ENCODE measurements at places on chromosomes 1 and 21. TPM values are rescaled to one million over a fixed set of nuclear protein-coding genes. Genes with fewer than 3 reads are reported as not detected.

DNA sequence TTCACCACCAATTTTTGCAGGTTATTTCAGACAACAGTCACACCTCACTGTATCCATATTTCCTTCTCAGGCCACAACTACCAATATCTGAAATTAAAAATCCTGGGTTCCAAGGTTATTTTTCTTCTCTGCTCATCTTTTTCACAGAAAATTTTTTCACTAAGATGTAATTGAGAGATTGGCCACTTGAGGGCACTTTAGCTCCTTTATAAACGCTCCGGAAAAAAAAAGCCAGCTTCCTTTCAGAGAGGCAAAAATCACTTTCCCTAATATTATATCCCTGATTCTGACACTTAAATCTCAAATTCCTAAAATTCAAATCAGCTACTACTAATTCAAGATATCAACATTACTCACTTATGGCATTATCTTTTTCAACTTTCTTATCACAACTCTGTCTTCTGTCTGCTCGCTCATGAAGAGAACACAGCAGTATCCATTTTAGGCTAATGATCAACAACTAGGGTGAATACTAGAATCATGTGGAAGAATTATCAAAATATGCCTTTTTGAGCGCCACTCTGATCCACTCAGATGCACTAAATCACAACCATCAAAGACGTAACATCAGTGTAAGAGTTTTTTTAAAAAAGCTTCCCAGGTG, 101.4 kb upstream of the RGS1 start:
- H3K36me3 ChIP-seq: no peaks in the 10 kb centered on the region
- H3K4me3 ChIP-seq: no peak overlapping the region
- peaks cover 12% of the 10 kb centered on the region for H3K27me3 ChIP-seq
- peaks cover 2% of the 10 kb centered on the region for H3K4me1 ChIP-seq
- H3K27ac ChIP-seq: no peak overlapping the region
- no peak for DNase-seq

DNA sequence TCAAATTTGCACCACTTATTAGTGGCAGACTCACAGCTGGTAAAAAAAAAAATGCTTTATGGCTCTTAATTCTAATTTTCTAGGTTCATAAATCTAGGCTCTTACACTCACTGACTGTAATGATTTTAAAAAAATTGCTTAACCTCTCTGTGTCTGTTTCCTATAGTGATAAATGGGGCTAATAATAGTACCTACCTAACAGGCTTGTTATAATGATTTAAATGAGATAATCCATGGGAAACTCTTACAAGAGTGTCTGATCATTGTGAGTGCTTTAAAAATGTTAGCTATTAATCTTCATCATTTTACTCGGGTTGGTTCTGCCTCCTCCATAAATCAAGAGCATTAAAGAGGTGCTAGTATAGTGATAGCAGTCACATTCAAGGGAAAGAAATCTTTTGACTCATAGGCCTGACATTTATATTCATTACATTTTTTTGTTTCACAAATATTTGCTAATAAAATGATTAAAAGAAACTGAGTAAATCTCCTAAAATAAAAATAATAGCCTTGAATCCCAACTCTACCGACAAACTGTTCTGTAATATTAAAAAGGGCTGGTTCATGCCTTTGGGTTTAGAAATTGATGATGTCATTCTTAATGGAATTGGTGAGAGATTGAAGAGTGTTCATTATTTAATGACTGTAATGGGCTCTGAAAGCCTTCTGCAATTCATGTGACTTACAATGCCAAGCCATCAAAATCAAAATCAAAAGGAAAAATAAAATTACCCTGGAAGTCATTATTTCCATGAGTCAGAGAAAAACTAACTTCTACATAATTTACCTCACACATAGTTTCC, 93.9 kb upstream of the PALMD start:
- H3K4me3 ChIP-seq: no peak overlapping the region
- peaks cover 10% of the 10 kb centered on the region for H3K27me3 ChIP-seq
- no peaks in the 10 kb centered on the region for H3K36me3 ChIP-seq
- H3K27ac ChIP-seq: no peak overlapping the region
- no peaks in the 10 kb centered on the region for H3K4me1 ChIP-seq
- DNase-seq: no peak

- no peak overlapping the region for H3K27ac ChIP-seq
- H3K36me3 ChIP-seq: peaks cover 10% of the 10 kb centered on the region
- no peak overlapping the region for H3K4me3 ChIP-seq
- peaks cover 19% of the 10 kb centered on the region for H3K4me1 ChIP-seq
- no peaks in the 10 kb centered on the region for H3K27me3 ChIP-seq
- no peak for DNase-seq
These were observed 560.2 kb downstream of the SMYD3 start for GRCh38 chr1:245946905-245947304.

DNA sequence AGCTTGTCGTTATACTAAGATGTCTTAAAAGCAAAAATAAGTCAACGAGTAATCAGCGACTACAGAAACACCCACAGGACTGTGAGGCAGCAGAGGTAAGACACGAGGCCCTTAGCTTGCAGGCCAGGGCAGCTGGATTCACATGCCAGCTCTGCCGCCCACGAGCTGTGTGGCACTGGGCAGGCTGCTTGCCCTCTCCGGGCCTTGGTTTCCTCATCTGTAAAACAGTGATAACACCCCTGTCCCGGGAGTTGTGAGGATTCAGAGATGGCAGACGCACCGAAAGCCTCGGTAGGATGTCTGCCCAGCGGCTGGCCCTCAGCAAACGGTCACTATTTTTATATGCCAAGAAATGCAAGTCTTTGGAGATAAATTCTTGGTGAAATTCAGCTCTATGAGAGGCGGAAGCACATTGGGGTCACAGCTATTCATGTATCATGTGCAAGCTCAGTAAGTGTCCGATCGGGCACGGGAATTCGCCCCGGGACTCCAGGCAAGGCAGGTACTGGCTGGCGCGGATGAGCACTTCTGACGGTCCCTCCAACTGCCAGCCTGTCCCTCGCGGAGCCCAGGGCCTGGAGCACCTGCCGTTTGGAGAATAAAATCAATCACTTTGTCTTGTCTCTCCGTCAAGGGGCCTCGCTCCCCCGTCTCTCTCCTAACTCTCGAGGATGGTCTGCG, 1.1 kb downstream of the C2CD2 start:
- no peak overlapping the region for H3K27ac ChIP-seq
- peaks cover 17% of the 10 kb centered on the region for H3K4me1 ChIP-seq
- peak overlapping the region; percentile 38 for H3K4me3 ChIP-seq
- peaks cover 16% of the 10 kb centered on the region for H3K27me3 ChIP-seq
- H3K36me3 ChIP-seq: no peaks in the 10 kb centered on the region

- H3K27ac ChIP-seq: no peak overlapping the region
- no peak for DNase-seq
- H3K27me3 ChIP-seq: no peaks in the 10 kb centered on the region
- H3K4me3 ChIP-seq: no peak overlapping the region
- H3K4me1 ChIP-seq: peaks cover 88% of the 10 kb centered on the region
These were observed 47.6 kb downstream of the SSBP3 start for GRCh38 chr1:54358503-54359168.

DNA sequence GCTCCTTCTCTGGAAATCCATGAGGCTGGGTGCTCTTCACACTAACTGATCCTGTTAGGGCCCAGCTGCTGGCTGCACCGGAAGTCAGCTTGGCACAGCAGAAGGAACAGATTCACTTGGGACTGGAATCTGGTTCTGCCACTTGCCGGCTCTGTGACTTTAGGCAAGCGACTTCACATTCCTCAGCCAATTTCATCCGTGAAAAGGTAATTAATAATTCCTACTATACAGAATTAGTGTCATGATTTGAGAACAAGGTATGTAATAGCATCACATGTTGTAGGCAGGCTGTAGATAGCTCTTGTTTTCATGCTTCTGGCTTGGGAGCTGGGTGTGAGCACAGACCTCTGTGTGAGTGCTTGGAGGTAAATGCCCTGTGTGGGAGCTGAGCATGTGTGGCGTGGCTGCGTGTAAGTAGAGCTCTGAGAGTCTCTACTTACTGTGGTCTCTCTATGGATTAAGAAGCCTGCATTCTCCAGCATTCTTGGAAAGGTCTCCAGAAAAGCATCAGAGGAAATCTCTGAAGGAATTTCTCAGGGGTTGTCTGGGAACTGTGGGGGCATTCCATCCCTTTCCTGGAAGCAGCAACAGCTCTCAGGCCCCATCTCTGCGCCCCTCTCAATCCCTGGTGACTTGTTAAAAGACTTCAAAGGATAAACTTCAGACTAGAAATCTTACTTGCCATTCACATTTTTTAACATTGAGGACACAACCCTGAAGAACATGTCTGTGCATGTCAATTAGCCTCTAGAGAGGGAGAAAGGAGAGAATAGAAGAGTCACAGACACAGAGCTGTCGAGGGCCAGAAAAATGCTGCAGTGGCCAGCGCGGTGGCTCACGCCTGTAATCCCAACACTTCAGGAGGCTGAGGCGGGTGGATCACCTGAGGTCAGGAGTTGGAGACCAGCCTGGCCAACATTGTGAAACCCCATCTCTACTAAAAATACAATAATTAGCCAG, 47.7 kb upstream of the PPM1J start:
- no peak for DNase-seq
- no peaks in the 10 kb centered on the region for H3K36me3 ChIP-seq
- H3K27me3 ChIP-seq: peaks cover 12% of the 10 kb centered on the region

DNA sequence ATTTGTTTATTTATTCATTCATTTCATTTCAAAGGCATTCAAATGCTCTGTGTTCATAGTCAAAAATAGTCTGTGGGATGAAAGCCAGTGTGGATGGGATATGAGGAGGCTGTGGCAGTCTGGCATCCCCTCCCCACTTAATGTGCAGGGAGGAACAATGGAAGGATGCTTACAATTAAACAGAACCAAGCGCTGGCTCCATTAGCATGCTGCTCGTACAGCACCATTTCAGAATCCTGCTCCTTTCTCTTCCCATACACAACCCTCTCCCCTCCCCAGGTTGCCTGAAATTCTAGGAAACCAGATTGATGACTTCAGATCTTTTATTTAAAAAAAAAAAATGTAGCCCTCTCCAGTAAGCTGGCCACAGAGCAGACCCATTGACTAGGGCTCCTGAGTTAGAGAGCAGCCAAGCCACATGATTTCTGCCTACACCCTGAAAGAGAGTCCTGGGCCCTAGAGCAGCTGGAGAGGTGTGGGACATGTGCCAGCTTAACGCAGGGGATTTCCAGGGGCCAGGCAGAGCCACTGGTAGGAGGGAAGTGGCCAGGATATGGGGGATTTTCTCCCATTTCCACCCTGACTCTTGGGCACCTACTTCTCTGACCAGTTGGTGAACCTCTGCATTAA, 205.2 kb downstream of the ASTN1 start:
- no peak overlapping the region for H3K4me3 ChIP-seq
- no peaks in the 10 kb centered on the region for H3K27me3 ChIP-seq
- no peak overlapping the region for H3K27ac ChIP-seq

Gene GART
- 223 TPM for total RNA-seq

Gene LAMC2
- 0.21 TPM for total RNA-seq

Gene AKR7A3
- total RNA-seq: 0.39 TPM

Gene HMGCS2
- not detected for total RNA-seq

Gene PEX14
- total RNA-seq: 25.1 TPM

Gene UTS2
- not detected for total RNA-seq

Gene DMRTA2
- total RNA-seq: not detected

Gene FAM151A
- total RNA-seq: not detected

Data from activated CD4-positive, alpha-beta T cell treated with anti-CD3 and anti-CD28 coated beads for 36 hours (primary cell).